ENCODE measurements at places on chromosomes 16 and 17.

DNA sequence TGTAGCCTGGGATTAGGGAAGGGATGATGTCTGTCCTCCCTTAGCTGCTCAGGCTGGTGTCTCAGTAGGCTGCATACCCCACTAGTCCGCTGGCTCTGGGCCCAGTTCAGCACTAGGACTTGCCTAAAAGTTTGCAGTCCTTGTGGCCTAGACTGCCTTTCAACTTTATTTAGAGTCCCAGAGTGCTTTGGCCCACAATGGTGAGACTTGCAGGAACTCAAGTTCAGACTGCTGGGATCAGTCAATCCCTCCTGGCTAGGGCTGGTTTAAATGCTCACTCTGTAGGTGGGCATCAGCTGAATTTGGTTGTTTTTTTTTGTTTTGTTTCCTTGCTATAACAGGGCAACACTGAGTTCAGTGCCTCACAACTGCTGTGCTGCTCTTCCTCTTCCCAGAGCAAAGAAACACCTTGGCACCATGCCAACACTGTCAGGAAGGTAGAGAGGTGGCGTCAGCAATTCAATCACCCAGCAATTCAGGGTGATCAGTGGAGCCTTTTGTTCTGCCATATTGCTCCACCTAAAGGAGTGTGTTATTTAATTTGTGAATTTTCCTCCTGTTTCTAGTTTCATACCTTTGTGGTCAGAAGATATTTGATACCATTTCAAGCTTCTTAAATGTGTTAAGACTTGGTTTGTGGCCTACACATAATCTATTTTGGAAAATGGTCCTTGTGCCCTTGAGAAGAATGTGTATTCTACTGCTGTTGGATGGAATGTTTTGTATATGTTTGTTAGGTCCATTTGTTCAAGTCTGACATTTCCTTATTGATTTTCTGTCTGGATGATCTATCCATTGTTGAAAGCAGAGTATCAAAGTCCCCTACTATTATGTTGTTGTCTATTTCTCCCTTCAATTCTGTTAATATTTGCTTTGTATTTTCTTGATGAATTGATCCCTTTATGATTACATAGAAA, 284.0 kb upstream of the PMFBP1 start:
- no peak for DNase-seq

GRCh38 chr16:10297341-10298006, 88.4 kb upstream of the ATF7IP2 start:
- no peak for DNase-seq

- DNase-seq = no peak
These were observed 11.6 kb upstream of the LYRM9 start for GRCh38 chr17:27904534-27905446.

DNA sequence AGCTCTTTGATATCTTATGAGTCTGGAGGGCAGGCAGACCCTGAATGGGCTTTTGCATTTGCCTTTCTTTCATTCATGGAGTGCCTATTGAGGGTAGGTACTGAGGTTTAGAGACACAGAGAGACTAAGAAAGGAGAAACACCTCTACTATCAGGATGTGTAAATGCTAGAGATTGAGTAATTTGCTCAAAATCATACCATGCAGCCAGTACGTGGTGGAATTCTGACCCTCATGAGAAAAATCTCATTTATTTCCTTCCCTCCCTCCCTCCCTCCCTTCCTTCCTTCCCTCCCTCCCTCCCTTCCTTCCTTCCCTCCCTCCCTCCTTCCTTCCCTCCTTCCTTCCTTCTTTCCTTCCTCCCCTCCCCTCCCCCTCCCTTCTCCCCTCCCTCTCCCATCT, 18.4 kb upstream of the NFATC3 start:
- DNase-seq = no peak

- peak; percentile 31 for DNase-seq
These were observed 155.2 kb upstream of the C17orf78 start for GRCh38 chr17:37220607-37220953.

GRCh38 chr17:1487939-1488825, 4.3 kb downstream of the MYO1C start:
- peak; percentile 96 for DNase-seq

GRCh38 chr16:57299009-57299718, 14.7 kb upstream of the PLLP start:
- DNase-seq = peak; percentile 76

- DNase-seq = no peak
These were observed 47.8 kb downstream of the CREBBP start for GRCh38 chr16:3832668-3833067.

GRCh38 chr17:78621720-78622490, 44.7 kb upstream of the DNAH17 start:
- no peak for DNase-seq

DNA sequence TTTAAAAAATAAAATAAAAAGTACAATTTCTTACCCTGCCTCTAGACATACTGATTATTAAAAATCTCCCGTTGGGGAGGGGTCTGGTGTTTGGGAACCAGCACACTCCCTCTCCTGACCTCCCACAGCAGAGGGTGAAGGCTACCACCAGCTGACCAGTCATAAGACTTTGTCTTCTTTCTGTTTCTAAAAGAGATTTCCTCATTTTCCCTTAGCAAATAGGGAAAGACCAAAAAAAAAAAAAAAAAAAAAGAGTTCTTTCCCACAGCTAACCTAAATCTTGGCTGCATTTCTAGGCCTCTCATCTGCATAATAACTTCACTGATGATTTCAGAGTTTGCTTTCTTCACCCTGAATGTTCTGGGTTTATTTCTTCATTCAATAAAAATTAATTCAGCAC, 30.3 kb downstream of the CDK5RAP3 start:
- DNase-seq = no peak

GRCh38 chr16:67878232-67878631, 5.4 kb downstream of the EDC4 start:
- no peak for DNase-seq

DNA sequence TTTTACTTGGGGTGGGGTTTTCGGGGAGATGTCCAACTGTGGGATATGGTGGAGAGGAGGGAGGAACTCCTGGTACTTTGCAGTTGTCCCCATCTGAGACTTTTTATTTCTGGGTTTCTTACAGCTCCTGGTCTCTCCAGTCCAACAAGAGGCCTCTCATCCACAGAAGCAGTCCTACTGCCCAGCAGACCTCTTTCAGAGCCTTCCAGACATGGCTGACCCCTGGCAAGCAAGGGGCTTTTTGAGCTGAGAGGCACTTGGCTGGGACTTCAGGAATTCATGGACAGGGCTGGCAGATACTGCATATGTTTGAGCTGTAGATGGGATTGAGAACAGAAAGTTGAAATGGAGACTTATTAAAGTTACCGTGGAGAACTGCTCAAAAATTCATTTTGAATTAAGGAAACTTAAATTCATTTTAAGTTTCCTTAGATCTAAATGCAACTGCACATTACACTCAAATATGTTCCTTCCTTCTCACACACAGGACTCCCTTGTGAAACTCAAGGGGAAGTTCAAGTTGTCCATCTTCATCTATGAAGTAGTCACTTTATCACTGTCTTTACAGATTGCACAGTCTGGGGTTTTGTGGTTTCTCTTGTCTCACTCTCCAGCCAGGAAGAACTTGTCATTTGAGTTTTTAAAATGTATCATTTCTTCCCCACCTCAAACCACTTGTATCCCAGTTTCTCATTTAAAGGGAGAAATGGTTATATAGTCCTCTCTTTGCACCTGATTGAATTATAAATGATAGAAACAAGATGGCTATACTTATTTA, 1.1 kb downstream of the LASP1NB start:
- DNase-seq = no peak

DNA sequence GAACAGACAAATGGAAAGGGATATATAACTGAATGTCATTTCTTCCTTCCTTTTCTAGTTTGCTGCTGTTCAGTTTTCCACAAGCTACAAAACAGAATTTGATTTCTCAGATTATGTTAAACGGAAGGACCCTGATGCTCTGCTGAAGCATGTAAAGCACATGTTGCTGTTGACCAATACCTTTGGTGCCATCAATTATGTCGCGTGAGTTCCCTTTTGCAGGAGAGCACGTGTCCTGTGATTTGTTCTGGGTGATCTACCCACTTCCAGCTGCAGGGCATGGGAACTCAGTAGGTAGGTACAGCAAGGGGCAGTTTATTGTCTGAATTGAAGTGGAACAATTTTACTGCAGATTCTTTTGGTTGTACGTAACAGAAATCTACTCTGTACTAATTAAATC, 8.8 kb downstream of the ITGAL start:
- no peak for DNase-seq

- no peak for DNase-seq
These were observed 34.0 kb downstream of the HS3ST3B1 start for GRCh38 chr17:14334919-14335318.

- peak; percentile 52 for DNase-seq
These were observed 116.3 kb downstream of the USP22 start for GRCh38 chr17:20926532-20926931.

GRCh38 chr17:8249621-8250500, 772 bp downstream of the PFAS start:
- no peak for DNase-seq

GRCh38 chr17:19873346-19873745, 5.6 kb upstream of the ULK2 start:
- DNase-seq = no peak

DNA sequence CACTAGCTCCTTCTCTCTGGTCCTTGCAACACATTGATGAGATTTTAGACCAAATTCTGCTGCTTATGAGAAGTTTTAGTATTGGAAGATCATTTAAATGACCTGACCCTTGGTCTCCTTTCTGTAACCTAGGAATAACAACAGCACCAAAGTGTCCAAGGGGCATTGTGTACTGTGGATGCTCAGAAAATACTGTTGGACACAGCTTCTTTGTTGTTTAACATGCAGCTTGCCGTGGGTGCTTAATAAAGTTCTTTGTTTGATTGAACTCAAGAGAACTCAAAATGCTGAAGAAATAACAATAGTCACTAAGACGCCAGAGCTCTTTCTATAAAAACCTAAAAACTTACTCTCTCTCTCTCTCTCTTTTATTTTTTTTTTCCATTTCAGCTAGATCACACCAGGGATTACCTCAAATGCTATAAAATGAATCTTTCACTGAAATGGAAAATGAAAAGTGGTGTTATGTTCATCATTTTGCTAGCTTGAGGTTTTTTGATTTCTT, 548.9 kb upstream of the CDH8 start:
- no peak for DNase-seq

- no peak for DNase-seq
These were observed 9.2 kb upstream of the CCL13 start for GRCh38 chr17:34347063-34347462.

- DNase-seq = no peak
These were observed 979 bp downstream of the ABHD15 start for GRCh38 chr17:29565643-29566472.

DNA sequence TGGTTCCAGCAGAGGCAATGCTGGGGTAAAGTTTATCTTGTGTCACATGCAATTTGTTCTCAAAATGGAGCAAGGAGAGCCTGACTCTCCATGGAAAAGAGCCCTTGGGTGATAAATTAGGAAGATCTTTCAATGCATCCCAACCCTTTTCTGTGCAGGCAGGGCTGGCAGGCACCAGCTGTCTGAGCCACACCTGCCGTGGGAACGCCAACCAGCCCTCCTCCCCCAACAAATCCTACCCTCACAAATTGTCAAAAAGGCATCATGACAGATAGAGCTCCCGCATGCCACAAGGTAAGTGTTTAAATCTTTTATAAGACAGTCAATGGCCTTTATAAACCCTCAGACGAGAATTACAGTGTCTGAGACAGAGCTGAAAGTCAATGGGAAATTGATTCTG, 418.5 kb upstream of the CDH5 start:
- DNase-seq = no peak

DNA sequence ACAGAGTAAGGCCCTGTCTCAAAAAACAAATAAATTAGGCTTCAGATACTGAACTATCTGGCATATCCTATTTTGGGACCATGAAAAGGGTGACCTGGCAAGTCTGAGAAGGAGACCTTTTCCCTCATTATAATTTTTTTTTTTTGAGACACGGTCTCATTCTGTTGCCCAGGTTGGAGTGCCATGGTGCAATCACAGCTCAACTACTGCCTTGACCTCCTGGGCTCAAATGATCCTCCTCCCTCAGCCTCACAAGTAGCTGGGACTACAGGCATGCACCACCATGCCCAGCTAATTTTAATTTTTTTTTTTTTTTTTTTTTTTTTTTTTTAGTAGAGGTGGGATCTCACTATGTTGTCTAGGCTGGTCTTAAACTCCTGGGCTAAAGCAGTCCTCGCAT, 37.3 kb downstream of the PLCG2 start:
- no peak for DNase-seq

GRCh38 chr17:65371702-65372101, 189.7 kb downstream of the AXIN2 start:
- DNase-seq = no peak

GRCh38 chr17:17157041-17157440, 49.1 kb downstream of the PLD6 start:
- no peak for DNase-seq

- no peak for DNase-seq
These were observed 24.5 kb downstream of the NPLOC4 start for GRCh38 chr17:81612172-81612970.

- DNase-seq = no peak
These were observed 21.5 kb downstream of the TMEM235 start for GRCh38 chr17:78252701-78253635.

DNA sequence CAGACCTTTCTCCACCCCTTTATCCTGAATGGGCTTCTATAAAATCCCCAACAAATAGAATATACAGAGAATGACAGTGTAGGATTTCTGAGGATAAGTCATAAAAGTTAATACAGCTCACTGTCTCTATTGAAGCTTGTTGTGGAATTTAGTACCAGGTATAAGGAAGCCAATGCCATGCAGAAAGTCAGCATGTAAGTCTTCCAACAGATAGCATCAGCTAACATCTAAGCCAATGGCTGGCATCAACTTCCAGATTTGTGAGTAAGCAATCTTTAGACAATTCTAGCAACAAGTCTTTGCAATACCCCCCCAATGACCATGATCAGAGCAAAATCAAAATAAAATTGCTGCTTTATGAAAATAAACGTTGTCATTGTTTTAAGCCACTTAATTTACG, 22.5 kb upstream of the LRRC37A3 start:
- DNase-seq = no peak

DNA sequence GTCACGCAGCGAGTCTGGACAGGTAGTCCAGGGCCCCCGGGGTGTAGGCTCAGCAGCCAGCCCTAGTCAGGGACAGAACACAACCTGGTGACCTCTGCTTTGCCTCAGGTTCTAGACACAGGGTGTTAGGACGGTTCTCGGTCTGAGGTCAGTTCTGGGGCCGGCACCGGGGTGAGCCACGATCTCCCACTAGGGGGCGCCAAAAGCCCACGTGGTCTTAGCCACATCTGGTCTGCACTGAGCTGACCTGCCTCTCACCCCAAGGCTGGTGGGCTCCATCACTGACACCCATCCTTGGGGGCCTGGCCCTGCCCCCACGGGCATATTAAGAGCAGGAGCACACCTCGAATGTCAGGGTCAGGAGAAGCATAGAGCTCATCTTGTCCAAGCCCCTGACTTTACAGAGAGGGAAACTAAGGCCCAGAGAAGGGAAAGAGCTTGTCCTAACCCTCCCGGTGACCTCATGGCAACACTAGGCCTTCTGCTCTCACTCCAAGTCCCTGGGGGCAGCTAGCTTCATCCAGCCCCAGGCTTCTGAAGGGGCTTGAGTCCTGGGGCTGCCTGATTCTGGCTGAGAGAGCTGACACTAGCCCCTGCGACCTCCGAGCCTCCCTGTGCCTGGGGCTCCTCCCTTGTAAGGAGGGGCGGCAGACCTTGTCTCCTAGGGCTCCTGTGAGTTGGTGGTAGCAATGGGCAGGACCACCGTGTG, 9.0 kb downstream of the SLC5A10 start:
- peak; percentile 93 for DNase-seq

GRCh38 chr16:89156740-89157645, 14.6 kb upstream of the CDH15 start:
- DNase-seq = no peak
